ENCODE measurements at places on chromosomes 3 and 15.

GRCh38 chr3:51530485-51530884 is 8.0 kb upstream of the RAD54L2 start:
- DNase-seq = no peak

DNA sequence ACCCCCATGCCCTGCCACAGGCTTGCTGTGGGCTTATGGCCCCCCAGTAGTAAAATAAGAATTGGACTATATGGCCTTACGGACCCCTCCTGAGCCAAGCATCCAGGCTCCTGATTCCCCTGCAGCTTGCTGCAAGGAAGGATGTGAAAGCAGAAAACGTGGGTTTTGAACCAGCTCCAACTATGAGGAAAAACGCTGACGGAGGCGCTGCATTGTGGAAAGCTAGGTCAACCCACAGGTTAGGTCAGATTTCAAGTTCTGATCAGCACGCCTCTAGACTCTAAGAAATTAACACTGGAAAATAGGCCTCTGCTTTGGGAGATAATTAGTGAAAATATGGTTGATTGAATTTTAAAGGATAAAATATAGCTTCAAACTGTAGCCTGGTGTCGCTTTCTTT is 195.4 kb upstream of the HES1 start:
- no peak for DNase-seq

- DNase-seq = no peak
Measured at GRCh38 chr3:9225268-9225667, 24.2 kb downstream of the SRGAP3 start.

DNA sequence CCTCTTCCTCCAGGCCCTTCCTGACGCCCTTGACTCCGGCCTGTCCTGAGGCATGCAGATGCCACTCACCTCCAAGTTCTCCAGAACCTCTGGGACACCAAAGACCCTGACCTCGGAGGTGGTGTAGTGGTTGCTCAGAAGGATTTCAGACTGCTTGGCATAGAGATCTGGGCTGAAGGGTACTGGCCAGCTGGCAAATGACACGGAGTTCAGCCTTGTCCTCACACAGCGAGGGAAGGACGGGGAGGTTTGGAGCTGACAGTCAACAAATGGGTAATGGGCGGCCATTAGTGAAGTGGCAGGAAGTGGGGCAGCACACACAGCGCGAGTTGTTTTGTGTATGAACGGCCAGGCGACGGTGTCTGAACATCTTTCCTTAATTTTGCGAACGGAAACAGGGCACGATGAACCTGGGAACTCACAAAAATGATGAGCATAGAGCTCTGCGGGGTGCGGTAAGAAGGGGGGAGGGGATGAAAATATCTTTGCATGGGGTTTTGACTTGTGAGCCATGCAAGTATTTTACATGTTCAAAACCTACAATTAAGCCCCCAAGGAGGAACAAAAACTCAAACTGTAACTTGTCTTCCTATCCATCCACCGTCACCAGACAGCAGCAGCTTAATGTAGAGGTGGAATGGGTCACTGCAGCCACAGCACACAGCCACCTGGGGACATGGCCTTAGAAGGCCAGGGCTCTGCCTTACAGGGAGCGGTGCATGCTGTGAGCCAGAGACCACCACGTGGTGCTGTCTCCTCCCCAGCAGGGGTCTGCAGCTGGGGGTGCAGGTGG is 43.6 kb upstream of the RPL32 start:
- no peak for DNase-seq

DNA sequence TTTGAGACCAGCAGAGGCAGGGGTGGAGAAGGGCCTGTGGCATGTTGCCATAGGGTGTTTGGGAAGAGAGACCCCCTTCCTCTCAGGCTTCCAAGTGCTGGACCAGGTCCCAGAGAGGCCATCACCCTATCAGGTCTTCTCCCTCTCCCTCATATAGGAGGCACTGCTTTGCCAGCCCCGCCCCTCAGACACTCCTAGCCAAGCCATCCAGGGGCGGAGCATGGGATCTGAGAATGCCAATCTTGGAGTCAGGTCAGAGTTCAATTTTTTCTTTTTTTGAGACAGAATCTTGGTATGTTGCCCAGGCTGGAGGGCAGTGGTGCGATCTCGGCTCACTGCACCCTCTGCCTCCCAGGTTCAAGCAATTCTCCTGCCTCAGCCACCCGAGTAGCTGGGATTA is 32.7 kb downstream of the CRABP1 start:
- no peak for DNase-seq

GRCh38 chr3:32551087-32551486 is 19.6 kb downstream of the DYNC1LI1 start:
- DNase-seq = no peak

DNA sequence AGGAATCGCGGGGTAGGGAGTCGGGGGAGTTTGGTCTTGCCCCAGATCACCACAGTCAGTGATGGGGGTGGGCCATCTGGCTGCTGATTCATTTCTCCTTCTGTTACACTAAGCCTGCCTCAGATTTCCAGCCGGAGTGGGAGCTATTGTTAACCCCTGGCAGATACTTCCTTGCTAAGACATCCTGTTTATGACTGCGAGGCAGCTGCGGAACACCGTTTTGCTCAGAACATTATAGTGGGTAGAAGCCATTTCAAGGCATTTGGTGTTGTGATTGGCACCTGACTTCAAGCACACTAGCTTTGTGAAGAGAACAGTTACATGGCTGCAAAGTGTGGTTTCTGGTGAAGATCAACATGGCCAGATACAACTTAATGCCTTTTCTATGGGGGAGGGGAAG is 73.8 kb downstream of the FLNB start:
- no peak for DNase-seq

DNA sequence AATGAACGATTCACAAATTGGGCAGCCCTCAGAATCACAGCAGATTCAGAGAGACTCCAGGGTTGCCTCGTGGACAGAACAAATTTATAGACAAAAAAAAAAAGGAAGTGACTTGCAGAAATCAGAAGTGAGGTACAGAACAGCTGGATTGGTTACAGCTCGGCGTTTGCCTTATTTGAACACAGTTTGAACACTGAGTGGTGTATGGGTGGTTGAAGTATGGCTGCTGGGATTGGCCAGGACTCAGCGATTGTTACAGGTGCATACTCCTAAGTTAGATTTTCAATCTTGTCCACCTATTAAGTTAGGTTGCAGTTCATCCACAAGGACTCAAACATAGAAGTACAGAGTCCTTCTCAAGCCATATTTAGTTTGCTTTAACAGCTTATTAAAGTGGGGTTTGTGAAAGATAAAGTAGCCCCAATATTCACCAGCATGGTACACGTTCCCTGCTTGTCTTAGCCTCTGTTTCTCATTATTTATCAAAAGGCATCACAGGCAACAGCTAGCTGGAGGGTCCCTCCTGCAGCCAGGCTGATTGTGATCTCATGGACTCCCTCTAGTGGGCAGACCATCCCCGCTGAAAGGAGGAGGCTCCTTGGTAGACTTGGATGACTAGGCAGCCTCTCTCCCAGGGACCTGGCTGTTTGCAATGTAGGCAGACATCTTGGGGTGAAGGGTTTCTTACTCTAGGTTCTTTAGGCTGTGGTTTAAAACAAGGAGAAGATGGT is 17.6 kb upstream of the ALDH1L1 start:
- DNase-seq = peak; percentile 3

DNA sequence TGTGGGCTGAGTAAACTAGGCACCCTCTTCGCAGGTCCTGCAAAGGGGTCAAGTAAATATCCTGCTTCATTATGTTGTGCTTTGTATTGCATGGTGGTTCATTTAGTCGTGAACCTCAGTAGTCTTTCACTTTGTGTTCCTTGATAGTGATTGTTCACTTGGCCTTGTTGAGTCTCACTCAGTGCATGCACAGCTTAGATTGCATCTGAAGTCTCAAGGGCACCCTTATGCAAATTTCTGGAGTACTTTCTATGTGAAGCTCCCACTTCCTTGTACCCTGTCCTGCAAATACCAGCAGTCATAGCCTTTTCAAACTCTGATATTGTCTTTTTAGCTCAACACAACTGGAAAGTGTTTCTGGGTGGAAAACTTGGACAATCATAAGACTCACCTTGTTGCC is 519.2 kb downstream of the NAALADL2 start:
- DNase-seq = no peak

- DNase-seq = no peak
Measured at GRCh38 chr3:5319454-5319853, 131.9 kb downstream of the EDEM1 start.

GRCh38 chr3:183008303-183008702 is 28.0 kb upstream of the DCUN1D1 start:
- no peak for DNase-seq

GRCh38 chr3:138060792-138061191 is 50.8 kb downstream of the CLDN18 start:
- DNase-seq = no peak

- no peak for DNase-seq
Measured at GRCh38 chr3:169659096-169659819, 4.3 kb downstream of the MECOM start.

DNA sequence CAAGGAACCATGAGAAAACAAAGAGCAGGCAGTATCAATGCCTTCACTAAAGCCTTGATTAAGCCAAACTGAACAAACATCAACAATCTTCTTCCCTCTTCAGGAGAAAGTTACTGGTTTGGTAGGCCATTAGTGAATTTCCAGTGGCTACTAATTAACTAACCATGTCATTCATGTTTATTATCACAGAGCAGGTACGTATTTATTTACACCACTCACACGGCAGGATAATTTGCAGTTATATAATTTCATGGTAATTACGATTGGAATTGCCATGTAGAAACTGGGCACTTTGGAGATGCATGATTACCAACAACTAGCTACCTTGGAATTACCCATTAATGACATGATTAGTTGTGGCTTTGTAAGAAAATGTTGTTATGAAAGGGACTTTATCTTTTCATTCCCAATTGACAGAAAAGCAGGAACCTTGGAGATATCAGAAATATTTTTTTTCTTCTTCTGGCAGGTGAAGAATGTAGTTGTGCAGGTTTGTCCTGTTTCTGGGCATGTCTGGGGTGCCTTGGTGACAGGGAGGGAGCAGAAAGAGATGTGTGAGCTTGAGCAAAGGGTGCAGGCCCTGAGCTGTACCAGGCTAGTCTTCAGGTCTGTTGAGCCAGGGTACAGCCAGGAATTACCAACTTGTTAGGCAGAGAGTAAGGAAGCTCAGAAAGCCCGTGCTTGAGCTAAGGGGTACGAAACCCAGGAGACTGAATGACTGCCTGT is 310.7 kb downstream of the RORA start:
- no peak for DNase-seq

- no peak for DNase-seq
Measured at GRCh38 chr3:131608296-131608695, 105.5 kb upstream of the MRPL3 start.

GRCh38 chr3:126131881-126132750 is 48.2 kb upstream of the SLC41A3 start:
- no peak for DNase-seq

- no peak for DNase-seq
Measured at GRCh38 chr3:62387251-62387650, 13.9 kb upstream of the FEZF2 start.

DNA sequence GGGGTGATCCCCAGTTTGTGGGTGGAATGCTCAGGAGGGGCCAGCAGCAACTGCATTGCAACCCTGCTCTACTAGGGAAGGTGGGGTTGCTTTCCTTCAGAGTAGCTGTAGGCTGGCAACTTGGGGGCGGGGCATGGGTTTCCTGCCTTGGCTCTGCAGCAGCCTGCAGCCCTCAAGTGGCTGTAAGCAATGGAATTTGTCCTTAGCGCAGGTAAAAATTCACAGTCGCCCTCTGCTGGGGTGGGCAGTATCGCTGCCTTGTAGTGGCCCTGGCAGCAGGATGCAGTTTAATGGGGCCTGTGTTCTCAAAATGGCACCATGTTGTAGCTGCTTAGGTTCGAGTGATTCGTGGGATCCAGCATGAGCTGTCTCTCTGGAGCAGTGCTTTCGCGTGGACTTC is 29.8 kb downstream of the STT3B start:
- DNase-seq = peak; percentile 15

DNA sequence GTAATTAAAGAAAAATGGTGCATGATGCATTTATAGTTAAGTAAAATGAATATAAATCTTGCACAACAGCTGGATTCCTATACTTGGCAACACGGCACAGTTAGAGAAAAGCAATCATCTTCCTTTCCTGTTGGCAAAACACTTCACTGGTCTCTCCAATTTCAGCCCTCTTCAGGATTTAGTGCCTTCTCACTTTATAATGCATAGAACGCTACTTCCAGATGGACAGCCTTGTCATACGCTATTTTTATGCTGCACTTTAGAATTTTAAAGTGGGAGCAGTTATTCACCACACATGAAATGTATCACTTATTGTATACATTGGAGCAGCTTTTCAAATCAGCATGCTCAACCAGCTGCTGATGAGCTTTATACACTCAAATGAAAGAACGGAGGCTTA is 194.4 kb upstream of the GBE1 start:
- DNase-seq = no peak

- DNase-seq = no peak
Measured at GRCh38 chr3:178367817-178368617, 168.2 kb upstream of the KCNMB2 start.

- DNase-seq = no peak
Measured at GRCh38 chr3:172446198-172446597, 2.1 kb downstream of the GHSR start.

- no peak for DNase-seq
Measured at GRCh38 chr3:112303764-112304325, 9.8 kb upstream of the SLC9C1 start.

DNA sequence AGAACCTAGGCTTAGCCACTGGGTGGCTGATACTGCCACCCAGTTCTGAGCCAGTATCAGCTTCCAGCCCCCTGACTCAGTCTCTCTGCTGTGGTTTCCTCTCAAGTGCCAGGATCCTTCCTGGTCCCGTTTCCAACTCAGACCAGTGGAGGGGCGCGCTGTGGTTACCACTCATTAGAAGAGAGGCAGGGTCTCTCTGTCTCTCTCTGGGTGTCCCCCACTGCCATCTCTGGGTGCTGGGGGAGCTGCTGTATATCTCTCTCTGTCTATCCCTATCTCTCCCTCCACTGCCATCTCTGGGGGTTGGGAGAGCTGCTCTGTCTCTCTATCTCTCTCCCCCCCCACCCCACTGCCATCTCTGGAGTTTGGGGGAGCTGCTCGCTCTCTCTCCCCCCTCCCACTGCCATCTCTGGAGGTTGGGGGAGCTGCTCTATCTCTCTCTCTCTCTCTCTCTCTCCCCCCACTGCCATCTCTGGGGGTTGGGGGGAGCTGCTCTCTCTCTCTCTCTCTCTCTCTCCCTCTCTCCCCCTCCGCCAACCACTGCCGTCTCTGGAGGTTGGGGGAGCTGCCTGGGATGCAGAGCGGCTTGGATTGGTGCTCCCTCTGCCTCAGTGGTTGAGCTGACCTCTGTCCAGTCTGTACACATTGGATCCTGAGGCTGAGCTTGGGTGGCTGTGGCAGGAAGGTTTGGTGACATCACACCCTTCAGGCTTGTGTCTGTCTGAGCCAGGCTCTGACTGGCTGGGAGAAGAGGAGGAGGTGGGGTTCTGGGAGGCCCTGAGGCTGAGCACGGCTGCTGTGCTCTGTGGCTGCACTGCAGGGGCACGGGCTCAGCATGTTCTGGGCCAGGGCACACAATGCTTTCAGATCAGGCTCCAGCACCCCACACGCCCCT is 98.9 kb downstream of the APBA2 start:
- no peak for DNase-seq

- no peak for DNase-seq
Measured at GRCh38 chr3:56361731-56362130, 106.5 kb downstream of the ERC2 start.
